ENCODE measurements at places on chromosomes 4 and X.
A peak's percentile ranks its signal among the peaks of the same experiment; 100 is the strongest.

DNA sequence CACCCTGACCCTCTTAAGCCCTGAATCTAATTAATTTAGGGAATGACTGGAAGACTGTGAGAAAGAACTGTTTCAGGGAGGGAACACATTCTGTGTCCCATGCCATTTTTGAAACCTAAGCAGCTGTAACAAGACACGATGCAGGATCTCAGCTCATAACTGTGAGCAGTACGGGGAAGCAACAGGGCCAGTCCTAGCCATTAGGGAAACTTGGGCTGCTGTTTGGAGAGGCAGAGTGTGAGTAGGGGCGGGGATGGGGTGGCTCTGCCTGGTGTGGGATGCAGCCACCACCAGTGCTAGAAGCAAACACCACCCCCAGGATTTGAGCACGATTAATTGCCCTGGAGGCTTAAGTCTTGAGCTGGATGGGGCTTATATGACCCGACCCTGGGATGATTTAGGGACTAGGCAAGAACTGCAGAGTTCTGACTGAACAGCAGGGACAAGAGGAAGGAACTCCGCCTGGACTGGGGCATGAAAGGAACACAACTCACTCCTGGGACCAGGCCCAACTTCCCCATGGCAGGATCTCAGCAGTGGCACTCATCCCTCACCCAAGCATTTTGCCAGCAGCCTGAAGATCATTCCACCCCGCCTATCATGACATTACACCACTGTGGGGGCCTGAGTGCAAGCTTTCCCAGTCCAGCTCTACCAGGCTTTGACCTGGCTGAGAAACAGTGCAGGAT lies 43.1 kb downstream of the ATRX start:
- no peak for DNase-seq

DNA sequence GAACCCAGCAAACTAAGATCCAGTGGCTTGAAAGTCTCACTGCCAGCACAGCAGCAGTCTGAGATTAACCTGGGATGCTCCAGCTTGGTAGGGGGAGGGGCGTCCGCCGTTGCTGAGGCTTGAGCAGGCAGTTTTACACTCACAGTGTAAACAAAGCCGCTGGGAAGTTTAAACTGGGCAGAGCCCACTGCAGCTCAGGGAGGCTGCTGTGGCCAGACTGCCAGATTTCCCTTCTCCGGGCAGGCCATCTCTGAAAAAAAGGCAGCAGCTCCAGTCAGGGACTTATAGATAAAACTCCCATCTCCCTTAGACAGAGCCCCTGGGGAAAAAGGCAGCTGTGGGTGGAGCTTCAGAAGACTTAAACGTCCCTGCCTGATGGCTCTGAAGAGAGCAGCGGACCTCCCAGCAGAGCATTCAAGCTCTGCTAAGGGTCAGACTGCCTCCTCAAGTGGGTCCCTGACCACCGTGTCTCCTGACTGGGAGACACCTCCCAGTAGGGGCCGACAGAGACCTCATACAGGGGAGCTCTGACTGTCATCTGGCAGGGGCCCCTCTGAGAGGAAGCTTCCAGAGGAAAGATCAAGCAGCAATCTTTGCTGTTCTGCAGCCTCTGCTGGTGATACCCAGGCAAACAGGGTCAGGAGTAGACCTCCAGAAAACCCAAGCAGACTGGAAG lies 45.1 kb upstream of the CDX4 start:
- DNase-seq: no peak

- no peak for DNase-seq
Observed at GRCh38 chr4:167114416-167114971, 119.8 kb downstream of the SPOCK3 start.

GRCh38 chrX:39813631-39814277 lies 284.0 kb downstream of the BCOR start:
- no peak for DNase-seq

GRCh38 chr4:174591243-174592021 lies 69.1 kb upstream of the HPGD start:
- DNase-seq: no peak

GRCh38 chr4:85747882-85748491 lies 273.0 kb downstream of the ARHGAP24 start:
- peak; percentile 85 for DNase-seq

DNA sequence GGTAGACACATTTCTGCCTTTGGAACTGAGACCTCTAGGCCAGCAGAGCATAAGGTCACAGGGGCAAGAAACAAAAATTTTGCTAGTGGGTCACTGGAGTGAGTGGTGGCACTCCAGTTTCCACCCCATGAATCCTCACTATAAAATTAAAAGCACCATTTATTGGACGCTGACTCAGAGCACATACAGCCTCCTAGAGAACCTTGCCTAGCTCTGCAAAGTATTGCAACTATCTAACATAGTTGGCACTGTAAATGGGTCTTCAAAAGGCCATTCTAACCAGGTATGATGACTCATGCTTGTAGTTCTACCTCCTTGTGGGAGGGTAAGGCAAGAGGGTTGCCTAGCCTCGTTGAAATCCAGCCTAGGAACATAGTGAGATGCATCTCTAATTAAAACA lies 25.1 kb downstream of the RRAGB start:
- no peak for DNase-seq

GRCh38 chr4:57504139-57504538 lies 394.0 kb upstream of the IGFBP7 start:
- peak; percentile 68 for DNase-seq

DNA sequence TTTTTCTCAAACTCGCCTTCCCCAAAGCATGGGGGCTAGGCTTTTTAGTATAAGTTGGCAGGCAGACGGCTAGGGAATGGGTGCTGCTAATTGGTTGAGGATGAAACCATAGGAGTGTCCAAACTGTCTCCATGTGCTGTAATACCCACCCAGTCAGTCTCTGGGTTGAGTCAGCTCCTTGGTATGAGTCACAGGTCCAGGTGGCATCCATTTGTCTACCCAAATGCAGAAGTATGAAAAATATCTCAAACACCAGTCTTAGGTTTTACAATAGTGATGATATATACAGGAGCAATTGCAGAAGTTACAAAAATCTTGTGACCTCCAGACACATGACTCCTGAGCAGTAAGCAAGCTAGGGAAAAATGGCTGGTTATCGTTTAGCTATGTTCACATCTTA lies 27.4 kb upstream of the CCSER1 start:
- no peak for DNase-seq

GRCh38 chr4:166012129-166013030 lies 139.3 kb downstream of the TLL1 start:
- no peak for DNase-seq

DNA sequence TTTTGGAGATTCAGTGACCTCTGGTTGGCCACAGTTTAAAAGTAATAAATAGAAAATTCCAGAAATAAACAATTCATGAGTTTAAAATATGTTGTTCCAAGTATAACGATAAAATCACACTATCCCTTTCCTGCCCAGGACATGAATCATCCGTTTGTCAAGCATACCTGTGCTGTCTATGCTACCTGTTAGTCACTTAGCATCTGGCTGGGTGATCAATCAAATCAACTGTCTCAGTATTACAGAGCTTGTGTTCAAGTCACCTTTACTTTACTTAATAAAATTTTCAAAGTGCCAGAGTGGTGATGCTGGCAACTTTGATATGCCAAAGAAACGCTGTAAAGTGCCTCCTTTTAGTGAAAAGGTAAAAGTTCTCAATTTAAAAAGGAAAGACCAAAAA lies 979.5 kb upstream of the NDST4 start:
- no peak for DNase-seq

GRCh38 chr4:72529148-72529822 lies 39.7 kb downstream of the ADAMTS3 start:
- DNase-seq: no peak

DNA sequence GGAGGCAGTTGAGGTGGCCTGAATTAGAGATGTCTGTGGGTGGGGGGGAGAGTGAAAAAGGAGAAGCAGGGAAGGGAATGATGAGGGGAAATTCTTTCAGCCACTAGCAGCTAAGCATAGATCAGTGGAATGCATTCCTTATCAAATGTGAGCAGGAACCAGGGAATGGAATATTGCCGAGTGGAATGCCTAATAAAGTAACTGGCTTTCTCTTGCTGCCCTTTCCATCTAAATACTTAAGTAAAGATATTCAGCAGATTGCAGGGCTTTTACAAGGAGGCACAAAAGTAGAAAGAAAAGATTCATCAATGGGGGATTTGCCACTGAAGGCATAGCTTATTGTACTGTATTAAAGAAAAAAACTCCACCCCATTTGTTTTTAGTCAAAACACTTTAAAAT lies 263.0 kb upstream of the RPS6KA3 start:
- DNase-seq: no peak

DNA sequence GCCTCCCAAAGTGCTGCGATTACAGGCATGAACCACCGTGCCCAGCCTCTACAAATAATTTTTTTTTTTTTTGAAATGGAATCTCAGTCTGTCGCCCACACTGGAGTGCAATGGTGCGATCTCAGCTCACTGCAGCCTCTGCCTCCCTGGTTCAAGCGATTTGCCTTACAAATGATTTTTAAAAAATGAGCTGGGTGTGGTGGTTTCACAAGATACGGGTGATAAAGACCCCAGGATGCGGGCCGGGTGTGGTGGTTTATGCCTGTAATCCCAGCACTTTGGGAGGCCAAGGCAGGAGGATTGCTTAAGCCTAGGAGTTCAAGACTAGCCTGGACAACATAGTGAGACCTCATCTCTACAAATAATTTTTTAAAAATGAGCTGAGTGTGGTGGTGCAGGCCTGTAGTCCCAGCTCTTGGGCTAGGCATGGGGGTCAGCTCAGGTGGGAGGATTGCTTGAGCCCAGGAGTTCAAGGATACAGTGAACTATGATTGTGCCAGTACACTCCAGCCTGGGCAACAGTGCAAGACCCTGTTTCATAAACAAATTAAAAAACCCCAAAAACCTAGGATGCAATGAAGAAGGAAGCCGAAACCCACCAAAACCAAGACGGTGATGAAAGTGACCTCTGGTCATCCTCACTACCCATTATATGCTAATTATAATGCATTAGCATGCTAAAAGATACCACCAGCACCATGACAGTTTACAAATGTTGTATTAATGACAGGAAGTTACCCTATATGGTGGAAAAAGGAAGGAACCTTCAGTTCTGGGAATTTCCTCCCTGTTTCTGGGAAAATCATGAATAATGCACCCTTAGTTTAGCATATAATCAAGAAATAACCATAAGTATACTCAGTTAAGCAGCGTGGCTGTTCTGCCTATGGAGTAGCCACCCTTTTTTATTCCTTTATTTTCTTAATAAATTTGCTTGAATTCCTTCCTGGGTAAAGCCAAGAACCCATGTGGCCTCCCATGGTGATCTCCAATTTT lies 27.7 kb downstream of the PDGFRA start:
- DNase-seq: no peak

- no peak for DNase-seq
Observed at GRCh38 chr4:47690611-47691010, 147.3 kb downstream of the CORIN start.

DNA sequence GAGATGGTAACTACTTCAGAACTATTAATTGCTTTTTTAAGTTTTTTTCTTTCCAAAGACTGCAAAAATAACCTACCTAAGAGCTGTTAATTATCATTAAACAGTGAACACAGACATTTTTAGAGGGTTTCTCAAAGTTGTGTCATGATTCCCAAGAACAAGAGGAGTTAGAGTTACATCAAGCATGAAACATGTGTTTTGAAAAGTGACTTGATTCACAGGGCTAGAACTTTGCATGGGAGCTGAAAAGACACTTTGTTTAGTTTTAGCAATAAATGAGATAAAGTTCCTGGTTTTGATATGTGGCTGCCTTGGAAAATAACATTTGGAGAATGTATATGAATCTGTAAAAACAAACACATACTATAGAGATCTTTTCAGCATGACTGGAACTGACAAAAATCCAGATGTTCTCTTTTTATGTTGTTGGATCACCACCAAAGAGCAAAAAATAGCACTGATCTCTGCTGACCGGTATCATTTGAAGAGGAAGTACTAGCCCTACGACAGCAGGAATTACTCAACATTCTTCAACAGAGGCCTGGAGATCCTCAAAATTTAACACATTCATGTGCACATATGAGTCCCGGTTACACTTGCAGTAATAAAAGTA lies 173.0 kb upstream of the PCDH18 start:
- no peak for DNase-seq

DNA sequence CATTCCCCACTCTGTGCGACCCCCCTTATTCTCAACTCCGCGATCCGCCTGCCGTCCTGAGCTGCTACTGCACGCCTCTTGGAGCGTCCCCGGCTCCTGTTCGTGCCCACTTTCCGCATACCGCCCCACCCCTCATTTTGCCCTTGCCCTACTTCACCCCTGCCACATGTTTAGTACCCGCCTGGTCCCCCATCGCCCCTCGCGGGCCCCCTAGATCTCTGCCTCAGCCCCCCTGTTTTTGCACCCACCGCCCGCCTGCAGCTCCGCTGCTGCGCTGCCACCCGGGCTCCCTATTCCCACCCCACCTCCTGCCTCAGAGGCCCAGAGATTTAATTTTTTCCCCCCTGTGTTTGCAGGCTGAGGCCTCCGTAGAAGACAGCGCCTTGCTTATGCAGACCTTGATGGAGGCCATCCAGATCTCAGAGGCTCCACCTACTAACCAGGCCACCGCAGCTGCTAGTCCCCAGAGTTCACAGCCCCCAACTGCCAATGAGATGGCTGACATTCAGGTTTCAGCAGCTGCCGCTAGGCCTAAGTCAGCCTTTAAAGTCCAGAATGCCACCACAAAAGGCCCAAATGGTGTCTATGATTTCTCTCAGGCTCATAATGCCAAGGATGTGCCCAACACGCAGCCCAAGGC lies 1.4 kb downstream of the MAGED1 start:
- no peak for DNase-seq

DNA sequence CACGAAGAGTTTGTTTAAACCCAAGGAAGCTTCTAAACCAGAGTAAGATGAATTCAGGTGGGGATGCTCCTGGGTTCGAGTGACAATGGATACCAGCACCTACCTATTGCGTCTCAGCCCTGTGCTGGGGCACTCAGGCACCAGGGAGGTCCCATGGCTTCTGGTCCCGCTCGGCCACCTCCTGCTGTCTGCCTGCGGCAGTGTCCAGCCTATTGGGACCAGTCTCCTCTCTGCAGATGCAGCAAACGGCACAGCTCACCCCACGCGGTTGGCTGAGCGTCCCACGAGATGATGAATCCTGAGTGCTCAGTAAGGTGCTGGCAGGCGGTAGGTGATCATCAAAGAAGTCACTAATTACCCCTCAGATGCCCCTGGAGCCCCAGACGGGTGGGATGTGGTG lies 75.2 kb downstream of the ACOX3 start:
- DNase-seq: no peak

GRCh38 chrX:38170556-38170955 lies 50.1 kb downstream of the SRPX start:
- no peak for DNase-seq

Measured in NCI-H2029 treated with DMSO at 0.1 percent for 48 hours (cell line).